ENCODE measurements at places on chromosomes 1 and 21.

DNA sequence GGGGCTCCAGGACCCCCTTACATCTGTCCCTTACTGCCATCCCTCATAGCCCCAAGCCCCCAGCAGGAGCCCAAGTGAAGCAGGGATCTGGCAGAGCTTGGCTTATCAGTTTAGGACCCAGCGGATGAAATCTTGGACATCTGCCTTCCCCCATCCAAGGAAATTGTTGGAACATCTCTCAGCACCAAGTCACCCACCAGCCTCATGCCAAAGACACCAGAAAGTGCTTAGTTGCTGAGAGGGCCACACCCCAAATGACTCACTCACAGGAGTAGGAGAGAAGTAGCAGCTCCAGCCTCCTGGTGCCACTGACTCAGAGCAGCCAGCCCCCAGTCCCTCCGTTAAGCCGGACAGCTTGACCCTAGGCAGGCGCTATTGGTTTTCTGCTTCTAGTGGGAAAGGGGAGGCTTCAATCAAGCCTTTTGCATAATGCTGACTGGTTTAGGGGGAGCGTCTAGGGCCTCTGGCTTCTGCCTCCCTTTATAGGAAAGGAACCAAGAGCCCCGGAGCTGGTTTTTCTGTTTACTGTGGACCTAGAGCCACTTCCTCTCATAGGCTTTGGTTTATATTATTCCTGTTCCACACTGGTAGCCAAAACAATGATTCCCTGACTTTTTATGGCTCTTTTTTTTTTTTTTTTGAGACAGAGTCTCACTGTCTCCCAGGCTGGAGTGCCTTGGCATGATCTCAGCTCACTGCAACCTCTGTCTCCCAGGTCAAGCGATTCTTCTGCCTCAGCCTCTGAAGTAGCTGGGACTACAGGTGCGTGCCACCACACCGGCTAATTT lies 114.2 kb upstream of the IPO9 start:
- peak; percentile 89 for DNase-seq

- no peak for DNase-seq
Observed at GRCh38 chr1:173354937-173355280, 122.2 kb upstream of the PRDX6 start.

DNA sequence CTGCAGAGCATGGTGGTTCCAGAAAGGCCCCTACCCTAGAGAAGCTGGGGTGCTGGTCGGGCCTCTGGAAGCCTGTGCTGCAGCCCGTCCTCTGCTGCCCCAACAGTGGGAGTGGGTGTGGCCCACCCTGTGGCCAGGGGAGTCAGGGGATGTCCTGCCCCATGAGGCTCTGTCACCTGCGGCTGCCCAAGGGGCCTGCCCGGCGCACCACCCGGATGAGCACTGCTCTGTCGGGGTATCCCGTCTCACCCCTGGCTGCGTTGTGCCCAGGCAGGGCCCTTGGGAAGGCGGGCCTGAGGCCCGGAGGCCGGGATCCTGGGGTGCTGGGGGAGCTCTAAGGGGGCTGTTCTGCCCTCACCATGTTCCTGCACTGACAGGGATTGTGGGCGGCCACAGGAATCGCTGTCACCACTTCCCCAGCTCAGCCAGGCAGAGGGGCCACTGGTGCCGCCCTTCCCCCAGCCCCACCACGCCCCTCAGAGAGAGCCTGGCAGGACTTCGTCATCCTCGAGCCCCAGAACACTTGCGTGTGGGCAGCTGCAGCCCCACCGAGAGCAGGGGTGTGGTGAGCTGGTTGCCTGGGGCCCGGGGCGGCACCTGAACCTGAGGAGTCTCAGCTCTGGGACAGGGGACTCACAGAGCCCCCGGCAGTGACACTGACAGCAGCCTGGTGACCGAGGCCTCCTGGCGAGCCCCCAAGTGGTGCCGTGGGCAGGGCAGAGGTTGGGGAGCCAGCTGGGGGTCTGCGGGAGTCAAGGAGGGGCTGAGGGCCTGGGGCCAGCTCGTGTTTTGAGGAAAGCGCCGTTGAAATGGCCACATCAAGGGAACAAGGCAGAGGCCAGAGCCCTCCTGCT lies 20.2 kb downstream of the PANK4 start:
- no peak for DNase-seq

DNA sequence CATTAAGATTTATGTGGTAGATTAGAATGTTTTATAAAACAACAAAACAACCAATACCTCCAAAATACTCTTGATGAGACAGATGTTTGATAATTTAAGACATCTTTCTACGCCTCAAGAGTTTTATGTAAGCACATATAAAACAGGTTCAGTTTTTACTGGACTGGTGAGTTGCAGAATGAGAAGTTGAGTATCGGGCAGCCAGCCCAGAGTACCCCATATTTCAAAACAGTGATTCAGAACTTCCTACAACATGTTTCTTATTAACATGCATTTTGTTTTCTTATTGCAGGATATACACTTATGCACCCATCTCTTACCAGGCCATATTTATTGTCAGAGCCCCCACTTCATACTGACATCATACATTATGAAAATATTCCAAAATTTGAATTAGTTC lies 91.4 kb upstream of the RAVER2 start:
- DNase-seq, result no peak

GRCh38 chr21:36423771-36424433 lies 38.7 kb downstream of the CHAF1B start:
- no peak for DNase-seq

DNA sequence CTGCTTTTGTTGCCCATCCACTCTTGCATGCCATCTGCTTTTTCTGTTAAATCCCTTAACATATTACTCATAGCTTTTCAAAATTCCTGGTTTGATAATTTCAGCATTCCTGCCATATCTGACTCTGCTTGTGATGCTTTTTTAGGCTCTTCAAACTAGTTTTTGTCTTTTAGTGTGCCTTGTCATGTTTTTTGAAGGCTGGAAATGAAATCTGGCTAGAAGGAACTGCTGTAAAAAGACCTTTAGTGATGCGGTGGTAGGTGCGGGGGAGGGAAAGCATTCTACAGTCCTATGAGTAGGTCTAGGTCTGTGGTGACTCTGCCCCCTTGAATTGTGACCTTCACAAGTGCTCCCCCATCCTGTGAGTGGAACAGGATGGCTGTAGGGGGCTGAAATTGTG lies 15.0 kb upstream of the S100B start:
- DNase-seq, result no peak

- no peak for DNase-seq
Observed at GRCh38 chr1:162072740-162073139, 3.2 kb downstream of the NOS1AP start.

DNA sequence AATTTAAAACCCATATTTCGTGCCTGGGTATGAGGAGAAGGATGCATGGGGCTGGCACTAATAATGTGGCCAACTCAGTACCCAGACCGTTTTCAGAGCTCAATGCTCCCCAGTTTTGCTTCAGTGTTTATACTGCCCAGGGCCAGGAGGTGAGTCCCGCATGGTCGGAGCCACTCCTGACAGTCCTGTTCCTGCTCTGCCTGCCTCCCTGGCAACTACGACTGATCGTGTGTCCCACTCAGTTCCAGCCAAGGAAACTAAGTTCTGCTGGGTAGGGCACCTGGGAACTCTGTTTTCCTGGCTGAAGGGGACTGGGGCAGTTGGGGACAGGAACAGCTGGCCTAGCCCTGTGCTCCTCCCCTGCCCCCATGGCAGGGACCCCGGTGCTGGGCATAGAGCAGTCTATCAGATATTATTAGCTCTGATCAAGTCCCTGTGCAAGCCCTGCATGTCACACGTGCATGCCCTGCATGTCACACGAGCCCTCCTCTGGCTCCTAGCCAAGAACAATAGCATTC lies 19.2 kb downstream of the S100A7 start:
- DNase-seq, result no peak

GRCh38 chr1:179803104-179803503 lies 60.0 kb downstream of the FAM163A start:
- no peak for DNase-seq

DNA sequence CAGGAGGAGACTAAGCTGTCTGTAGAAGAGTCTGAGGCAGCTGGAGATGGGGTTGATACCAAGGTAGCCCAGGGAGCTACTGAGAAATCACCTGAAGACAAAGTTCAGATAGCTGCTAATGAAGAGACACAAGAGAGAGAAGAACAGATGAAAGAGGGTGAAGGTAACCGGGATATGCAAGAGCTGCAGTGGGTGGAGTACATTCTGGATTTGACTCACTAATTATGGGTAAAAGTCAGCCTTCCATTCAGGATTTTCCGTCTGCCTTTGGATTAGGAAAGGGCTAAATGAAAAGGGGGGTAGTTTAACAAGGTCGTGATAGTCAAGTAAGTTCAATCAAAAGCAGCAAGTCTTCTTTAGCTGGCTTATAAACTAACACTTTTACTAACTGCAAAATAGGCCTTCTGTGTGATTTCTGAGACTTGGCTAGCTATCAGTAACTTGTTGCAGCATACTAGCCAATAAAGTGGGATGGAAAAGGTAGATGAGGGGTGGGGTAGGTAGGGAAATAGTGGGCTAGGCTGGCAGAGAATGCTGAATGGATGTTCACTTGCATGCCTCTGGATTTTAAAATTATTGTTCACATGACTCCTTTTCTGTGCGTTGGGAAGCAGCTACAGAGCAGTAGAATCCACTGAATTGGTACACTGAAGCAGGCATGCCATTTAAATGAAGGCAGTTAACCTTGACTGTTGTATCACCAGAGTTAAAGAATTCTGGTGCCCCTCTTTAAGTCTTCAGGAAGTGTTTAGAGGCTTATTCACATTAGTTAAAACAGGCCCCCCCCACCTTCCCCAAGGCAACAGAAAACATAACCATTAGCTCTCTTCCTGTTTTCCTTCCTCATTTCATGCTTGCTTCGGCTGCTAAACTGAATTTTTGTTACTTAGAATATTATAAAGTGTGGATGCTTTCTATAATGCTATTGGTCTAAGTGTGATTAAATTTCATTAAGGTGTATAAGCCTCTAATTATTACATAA lies 15.4 kb downstream of the CCDC17 start:
- DNase-seq, result no peak

GRCh38 chr1:229227298-229227919 lies 43.5 kb upstream of the RAB4A start:
- peak; percentile 92 for DNase-seq

- DNase-seq, result no peak
Observed at GRCh38 chr1:43405219-43405875, 15.6 kb downstream of the SZT2 start.

DNA sequence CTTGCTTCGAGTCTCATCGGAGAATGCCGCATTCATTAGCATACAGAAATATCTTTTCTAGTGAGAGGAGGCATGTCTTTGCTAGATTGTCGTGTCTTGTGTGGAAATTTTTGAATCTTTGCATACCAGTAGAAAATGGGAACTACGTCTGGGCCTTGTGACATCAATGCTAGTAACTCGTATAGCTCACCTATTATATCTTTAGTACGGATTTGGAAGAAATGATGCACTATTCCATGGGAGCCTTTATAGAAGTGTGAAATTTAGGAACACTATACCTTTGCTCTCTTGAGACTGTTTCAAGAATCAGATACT lies 835 bp downstream of the UHMK1 start:
- DNase-seq, result no peak

DNA sequence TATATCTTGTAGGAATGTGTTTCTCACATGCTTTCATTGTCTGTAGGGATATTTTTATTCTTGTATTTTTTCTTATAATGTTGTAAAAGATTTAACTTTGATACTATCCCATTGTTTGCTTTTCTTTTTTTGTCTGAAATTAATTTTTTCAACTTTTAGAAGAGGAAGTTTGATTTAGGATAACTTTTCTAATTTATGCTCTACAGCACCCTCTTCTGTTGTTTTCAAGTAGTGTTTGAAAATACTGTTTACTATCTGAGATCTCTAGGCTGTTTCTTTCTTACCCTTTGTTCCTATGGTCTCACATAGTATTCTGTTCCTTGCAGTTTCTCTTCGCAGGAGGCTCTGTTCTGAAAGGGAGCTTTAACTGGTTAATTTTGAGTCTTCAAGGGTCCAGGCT lies 21.9 kb downstream of the ABCD3 start:
- DNase-seq, result no peak

- DNase-seq, result no peak
Observed at GRCh38 chr1:100810360-100810759, 84.3 kb downstream of the EXTL2 start.

DNA sequence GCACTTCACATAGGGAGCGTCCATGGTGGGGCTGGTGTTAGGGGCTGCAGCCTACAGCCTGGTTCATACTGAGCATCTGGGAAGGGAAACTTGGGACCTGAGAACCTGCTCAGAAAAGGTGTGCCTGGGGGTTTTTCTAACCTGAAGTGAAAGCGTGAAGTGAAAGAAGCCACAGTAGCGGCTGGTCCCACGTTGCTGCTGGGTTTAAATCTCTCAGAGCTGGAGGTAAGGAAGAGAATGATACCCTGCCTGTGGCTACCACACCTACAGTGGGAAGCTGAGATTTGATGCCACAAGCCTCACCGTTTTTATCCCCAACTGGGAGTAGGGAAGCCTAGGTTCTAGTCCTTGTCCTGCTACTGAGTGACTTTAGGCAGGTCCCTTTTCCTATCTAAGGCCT lies 21.0 kb upstream of the FUCA1 start:
- DNase-seq, result no peak

DNA sequence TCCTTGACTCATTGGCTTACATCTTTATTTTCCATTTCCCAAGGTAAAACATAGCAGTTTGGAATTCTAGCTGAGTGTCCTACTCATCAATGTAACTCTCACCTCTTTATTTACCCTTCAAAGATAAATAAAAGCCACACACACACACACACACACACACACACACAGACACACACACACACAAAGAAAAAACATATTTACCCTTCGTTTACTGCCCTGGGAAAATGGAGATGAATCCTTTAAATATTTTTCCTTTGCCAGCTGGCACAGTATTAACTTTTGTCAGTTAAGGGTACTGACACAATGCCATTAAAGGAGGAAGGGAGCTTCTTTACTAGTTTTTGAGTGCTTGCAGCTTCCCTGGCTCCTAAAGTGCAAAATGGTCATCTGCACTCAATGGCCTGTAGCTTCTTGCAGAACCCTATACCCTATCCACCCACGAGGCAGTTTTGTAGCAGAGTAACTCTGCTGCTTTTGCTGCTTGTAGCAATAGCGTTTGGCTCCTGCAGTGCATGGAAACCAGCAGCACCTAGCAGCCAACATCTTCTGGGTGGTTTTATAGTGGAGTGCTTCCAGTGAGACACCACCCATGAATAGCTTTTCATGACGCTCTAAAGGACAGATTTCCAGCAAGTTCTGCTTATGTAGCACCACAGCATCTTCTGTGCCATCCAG lies 103.7 kb downstream of the HS2ST1 start:
- no peak for DNase-seq

- no peak for DNase-seq
Observed at GRCh38 chr1:174399211-174399610, 48.6 kb upstream of the GPR52 start.

GRCh38 chr1:83060221-83060620 lies 938.7 kb downstream of the TTLL7 start:
- DNase-seq, result peak; percentile 65

DNA sequence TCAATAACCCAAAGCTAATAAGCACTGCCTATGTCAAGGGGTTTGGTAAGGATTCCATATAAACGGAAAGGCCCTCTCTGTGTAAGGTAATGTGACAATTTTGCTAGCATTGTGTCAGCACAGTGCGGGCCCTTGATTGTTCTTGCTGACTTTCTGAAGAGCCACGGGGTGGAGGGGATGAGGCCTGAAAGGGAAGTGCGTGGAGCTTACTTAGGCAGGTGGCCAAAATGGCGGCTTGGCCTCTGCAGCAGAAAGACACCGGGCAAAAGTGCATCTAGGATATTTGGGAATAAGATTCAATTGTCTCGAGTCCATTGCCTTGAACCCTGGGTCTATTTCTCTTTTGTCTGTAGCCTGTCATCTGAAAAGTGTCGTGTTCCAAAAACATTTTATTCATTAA lies 114.3 kb downstream of the TGFB2 start:
- DNase-seq, result no peak
